ENCODE measurements at places on chromosomes 3 and 15.

- DNase-seq, result peak; percentile 83
These were observed at the start of gene OXSM for GRCh38 chr3:25789596-25790556. TSS of gene OXSM (plus strand) at chr3:25790090. CDS start at chr3:25791021, 931 bp downstream.

- no peak for DNase-seq
These were observed 65.9 kb upstream of the PLXND1 start for GRCh38 chr3:129672412-129672811.

- DNase-seq, result no peak
These were observed 184.5 kb upstream of the CHRNA7 start for GRCh38 chr15:31845791-31846190.

- no peak for DNase-seq
These were observed 231.8 kb downstream of the RBMS3 start for GRCh38 chr3:29512641-29513040.

- no peak for DNase-seq
These were observed 113.7 kb downstream of the LIPC start for GRCh38 chr15:58545307-58546065.

DNA sequence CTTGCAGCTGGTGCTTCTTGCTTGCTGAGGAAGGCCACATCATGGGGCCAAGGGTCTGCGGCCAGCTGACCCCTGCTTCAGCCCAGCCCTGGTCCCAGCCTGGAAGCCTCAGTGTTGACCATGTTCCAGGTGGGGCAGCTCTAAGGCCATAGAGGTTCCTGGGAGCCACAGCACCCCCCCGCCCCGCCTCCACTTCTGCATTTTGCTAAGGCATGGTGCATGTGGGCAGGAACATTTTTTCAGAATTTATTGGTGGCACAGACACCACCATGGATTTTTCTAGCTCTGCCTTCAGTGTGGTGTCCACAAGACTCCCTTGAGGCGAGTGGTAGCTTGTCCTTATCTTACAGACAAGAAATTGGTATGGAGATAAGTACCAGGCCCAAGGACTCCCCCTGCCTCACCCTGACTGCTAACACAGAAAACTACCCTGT, 1.9 kb upstream of the CHST14 start:
- no peak for DNase-seq

DNA sequence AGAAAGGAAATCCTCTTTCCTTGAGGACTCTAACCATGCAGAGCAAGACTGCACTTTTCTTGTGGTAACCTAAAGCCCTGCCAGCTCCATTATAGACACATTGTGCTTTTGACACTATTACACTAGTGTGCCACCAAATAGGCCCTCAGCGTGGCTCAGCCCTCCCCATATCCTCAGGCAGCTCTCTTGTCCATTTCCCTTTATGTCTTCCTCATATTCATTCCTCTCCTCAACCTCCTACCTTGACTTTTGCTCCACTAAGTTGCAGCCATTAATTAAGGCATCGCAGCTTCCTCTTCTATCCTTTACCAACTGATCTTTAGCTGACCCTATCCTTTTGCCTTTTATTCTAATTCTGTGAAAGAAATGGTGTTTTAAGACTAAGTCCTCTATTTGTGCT, 3.7 kb downstream of the ATG7 start:
- DNase-seq, result no peak

DNA sequence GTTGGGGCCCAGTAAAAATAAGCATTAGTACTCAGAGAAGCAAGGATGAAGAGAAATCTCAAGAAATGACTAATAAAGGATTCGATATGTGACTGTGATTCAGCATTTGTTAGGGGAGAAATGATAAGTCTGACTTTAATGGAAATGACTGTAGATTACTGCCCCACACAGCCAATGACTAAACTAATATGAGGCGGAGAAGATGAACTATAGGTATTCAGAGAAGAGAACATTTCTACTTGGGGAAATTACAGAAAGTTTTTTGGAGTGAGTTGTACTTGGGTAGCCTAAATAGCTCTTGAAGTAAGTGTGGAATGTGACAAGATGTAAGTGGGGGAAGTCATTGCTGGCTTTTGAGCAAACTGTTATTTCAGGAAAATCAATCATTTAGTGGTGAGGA, 380.0 kb downstream of the PDCD6IP start:
- DNase-seq, result no peak

DNA sequence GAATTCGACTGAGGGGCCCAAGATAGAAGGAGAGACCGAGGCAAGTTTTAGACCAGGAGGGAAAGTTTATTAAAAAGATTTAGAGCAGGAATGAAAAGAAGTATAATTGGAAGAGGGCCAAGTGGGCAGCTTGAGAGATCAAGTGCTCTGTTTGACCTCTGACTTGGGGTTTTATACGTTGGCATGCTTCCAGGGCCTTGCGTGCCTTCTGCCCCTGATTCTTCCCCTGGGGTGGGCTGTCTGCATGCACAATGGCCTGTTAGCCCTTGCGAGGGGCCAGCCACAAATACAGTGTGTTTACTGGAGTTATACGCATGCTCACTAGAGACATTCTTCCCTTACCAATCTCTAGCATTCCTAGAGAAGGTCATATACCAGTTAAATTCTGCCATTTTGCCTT, 70.7 kb upstream of the LARS2 start:
- DNase-seq, result no peak

DNA sequence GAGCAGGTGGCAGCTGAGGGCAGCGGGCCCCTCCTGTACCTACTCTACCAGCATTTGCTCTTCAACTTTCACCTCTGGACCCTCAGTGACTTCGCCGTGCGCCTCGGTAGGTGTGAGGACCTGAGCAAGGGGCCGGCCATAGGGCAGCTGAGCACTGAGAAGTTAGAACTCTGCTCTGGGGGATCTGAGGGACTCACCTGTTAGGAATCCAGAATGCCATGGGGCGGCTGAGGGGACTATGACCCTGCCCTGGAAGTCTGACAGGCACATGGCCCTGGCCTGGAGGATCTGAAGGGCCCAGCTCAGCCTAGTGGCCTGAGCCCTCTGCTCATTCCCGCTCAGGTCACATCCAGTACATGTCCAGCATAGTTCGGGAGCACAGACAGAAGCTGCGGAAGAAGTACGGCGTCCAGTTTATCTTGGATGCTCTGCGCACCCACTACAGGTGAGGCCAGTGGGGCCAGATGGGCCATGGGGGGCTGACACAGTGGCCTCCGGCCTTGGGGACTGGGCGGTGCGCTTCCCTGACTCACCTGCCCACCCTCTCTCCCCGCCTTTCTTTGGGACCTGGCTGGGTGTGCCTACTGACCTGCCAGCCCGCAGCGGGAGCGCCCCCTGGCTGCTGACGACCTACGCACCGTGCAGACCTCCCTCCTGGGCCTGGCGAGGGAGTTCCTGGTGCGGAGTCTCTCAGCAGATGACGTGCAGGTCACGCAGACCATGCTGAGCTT, 18.8 kb downstream of the NBEAL2 start:
- peak; percentile 93 for DNase-seq

DNA sequence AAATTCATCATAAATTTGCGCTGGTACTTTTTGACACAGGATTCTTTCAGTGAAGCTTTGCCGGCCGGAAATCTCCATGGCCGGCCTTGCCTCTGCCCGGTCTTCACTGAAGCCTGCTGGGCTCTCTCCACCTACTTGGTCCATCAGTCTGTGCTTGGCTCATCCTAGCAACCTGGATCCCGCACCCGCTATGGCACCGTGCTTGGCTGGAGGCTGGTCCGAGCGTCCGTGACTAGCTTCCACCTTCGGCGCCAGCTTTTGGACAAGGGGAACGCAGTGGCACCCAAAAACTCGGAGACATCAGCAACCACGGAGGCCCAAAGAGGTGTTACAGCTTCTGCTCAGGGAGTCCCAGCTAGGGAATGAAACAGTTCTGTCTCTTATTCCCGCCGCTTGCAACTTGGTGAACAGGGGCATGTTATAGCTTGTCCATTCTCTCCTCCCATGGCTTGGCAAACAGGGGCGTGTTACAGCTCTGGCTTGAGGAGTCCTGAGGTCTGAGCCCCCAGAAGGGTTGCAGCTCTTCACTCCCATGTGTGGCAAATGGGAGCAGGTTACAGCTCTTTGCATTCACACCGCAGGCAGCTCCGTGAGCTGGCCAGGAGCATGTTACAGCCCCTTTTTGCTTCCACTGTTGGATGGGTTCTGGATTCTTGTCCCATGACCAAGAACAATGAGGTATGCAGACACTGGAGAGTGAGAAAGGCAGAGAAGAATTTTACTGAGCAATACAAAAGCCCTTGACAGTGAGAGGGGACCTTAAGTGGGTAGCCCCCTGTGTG, 204.2 kb downstream of the DIPK2A start:
- no peak for DNase-seq

DNA sequence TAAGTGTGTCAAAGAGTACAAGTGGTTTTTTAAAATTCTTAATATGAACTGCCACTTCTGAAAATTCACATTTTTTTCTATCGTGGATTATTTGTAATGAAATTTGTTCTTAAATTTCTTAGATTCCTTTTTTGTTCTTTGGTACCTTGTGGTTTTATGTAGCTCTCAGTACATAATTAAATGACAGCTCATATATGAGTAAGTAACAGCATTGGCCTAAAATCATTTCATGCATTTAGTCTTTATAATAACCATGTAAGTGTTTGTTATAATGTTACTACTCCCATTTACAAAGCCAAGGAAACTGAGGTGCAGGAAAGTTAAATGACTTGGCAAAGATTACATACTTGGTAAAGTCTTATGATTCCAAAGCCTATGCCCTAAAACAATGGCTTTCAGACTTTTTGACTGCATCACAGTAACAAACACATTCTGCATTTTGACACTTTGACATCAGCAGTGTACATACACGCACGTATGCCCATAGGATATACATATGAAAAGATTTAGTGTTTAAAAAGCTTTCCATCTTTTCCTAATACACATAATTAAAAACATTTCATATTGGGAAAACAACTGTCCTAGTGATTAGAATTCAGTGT, 14.9 kb downstream of the SPRED1 start:
- DNase-seq, result no peak

GRCh38 chr3:60932643-60933042, 318.6 kb downstream of the FHIT start:
- no peak for DNase-seq

GRCh38 chr3:112676659-112677234, 35.8 kb upstream of the CCDC80 start:
- DNase-seq, result peak; percentile 51

DNA sequence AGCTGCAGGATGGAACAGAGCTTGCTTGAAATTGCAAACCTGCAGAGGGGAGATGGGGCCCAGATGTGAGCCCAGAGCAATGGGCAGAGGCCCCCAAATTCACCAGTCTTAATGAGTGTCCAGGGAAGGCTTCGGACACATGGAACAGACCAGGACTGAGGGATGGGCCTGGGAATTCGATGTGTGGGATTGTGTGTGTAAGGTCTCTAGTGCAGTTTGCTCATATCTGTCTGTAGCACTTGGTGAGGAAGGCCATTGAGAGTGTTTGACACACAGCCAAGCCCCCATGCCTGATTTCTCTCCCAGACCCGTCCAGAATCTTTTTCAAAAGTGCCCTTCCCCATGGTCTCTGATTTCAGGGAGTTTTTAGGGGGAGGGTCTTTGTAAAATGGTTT, 17.2 kb downstream of the TEX264 start:
- no peak for DNase-seq

DNA sequence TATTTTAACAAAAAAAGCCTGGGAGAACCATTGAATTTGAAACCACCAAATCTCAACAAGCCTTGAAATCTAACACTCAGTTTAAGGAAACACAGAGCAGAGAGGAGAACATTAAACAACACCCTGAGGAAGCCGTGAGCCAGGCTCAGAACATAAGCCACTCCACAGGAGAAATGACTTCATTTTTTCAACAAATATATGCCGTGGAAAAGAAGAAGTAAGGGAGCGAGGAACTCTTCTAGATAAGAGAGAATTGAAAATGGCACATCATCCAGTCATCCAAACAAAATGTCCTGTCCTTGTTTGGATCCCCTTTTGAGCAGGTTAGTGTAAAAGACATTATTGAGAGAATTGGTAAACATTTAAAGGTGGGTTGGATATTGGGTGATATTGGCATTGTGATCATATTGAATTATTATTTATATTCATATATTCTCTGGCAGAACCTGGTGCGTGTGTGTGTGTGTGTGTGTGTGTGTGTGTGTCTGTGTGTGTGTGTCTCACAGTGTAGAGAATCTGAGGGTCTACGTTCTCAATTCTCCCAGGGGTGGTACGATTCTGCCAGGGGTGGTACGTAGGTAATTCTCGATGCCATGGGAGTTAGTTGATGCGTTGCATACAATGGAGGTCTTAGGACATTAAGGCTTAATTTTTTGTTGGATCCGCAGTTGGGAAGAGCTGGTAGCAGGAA, 94.4 kb downstream of the ST6GAL1 start:
- no peak for DNase-seq

GRCh38 chr3:54309601-54310000, 187.2 kb downstream of the CACNA2D3 start:
- peak; percentile 20 for DNase-seq

GRCh38 chr3:54874816-54875556, 52.9 kb downstream of the LRTM1 start:
- DNase-seq, result no peak

GRCh38 chr15:61712129-61712759, 348.0 kb downstream of the VPS13C start:
- no peak for DNase-seq

DNA sequence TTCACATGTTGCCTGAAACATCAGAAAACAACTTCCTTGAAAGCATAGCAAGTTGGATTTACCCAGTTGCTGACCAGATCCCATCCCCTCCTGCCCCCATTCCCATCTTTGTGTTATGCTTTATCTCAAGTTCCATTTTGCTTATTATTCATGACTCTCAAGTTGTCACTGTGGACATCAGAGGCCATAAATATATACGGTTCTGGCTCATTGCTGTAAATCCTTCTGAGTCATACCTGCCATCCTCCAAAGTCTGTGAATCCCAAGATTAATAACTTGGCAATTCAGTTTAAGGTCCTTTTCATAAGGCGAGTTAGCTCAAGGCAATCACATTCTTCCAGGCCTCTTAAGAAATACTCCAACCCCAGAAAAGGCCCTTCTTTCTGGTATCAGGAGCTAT, 126.2 kb upstream of the C2CD4B start:
- DNase-seq, result no peak

GRCh38 chr3:188332085-188332484, 178.1 kb downstream of the LPP start:
- no peak for DNase-seq

DNA sequence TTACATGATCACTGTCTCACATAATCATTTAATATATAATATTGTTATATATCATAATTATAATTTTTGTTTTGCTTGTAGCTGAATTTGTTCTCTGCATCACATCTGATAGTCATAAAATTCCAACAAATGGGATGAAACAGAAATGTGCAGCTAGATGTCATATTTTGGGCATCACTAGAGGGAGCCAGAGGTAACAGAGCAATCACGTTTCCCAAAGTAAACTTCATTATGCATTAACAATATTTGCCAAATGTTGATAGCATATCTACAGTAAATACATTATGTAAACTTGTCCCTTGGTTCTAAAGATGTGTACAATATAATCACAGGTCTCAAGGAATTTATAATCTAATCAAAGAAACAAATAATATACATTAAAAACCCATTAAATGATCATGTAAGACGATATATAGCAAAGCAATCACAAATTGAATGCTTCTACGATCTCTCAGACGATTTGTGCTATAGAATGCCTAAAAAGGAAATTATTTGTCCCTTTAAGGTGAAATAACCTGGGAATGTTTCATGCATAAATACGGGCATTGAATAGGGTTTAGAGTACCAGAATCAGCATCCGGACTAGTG, 234.2 kb upstream of the MCTP2 start:
- peak; percentile 43 for DNase-seq

GRCh38 chr3:52289338-52289746, 1.7 kb downstream of the GLYCTK start:
- DNase-seq, result no peak

All from GM23338 (cell line).